ENCODE measurements at places on chromosomes 13 and 19. TPM values are rescaled to one million over a fixed set of nuclear protein-coding genes. Genes with fewer than 3 reads are reported as not detected.

ADM5 gene
- total RNA-seq = 1.1 TPM

ANGPTL8 gene
- not detected for total RNA-seq

GRIK5 gene
- total RNA-seq = not detected

ICAM5 gene
- total RNA-seq = 16.2 TPM
